ENCODE measurements at places on chromosomes 7 and 10.

DNA sequence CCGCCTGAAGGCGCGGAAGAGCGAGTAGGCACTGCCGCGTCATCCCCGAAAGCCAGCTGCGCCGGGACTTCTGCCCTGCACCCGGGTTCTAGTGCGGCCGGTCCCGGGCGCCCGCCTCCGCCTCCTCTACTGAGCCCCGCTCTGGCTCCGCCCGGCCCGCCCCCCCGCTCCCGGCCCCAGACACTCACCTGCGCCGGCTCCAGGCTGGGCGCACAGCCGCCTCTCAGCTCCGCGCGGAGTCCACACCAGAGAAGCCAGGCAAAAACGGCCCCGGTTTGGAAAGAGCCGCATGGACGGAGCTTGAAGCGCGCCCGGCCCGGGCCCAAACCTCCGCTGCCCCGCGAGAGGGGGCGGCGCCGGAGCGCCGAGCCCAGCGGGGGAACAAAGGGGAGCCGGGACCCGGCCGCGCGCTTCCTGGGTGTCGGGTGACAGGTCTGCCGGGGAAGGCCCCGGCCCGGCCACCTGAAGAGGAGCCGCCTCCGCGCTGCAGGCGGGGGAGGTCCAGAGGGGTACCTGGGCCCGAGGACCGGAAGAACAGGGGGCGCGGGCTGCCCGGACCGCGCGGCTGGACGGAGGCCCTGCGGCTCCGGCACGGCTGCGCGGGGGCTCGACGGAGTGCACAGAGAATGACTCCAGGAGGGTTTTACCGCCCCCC is 168.2 kb downstream of the NRF1 start:
- peak; percentile 35 for DNase-seq

DNA sequence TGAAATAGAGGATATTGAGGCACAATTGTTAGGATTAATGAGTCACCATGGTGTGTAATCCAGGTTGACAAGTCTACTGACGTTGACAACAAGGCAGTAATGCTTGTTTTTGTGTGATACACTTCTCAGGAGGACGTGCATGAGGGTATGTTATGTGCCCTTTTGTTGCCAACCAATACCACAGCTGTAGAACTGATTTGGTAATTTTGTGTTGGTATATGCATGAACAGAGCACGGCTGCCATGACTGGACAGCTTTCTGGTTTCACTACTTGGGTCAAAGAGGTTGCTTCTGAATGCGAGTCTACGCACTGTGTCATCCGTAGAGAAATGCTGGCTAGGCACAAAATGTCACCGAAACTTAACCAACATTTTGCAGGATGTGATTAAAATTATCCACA is 32.9 kb downstream of the PHTF2 start:
- DNase-seq, result no peak

- no peak for DNase-seq
Measured at GRCh38 chr7:35804231-35804970, 3.5 kb downstream of the SEPTIN7 start.

- no peak for DNase-seq
Measured at GRCh38 chr7:17279061-17279460, 19.4 kb upstream of the AHR start.

- DNase-seq, result no peak
Measured at GRCh38 chr10:113921561-113922370, 67.3 kb downstream of the NHLRC2 start.

- no peak for DNase-seq
Measured at GRCh38 chr10:606762-607544, 82.5 kb downstream of the DIP2C start.

GRCh38 chr7:131067220-131067619 is 260.5 kb upstream of the MKLN1 start:
- no peak for DNase-seq

- no peak for DNase-seq
Measured at GRCh38 chr7:134890246-134891240, 95.8 kb upstream of the AGBL3 start.

Measured in activated naive CD4-positive, alpha-beta T cell treated with anti-CD3 and anti-CD28 coated beads, Interleukin-2, amount 50 U/mL, for 16 hours (primary cell).